Coronary artery (tissue), 2 donors: ENCODE measurements at places on chromosomes 2 and 18.

- peak; percentile 38 for DNase-seq
Measured at GRCh38 chr2:128433911-128434550, 115.4 kb upstream of the HS6ST1 start.

DNA sequence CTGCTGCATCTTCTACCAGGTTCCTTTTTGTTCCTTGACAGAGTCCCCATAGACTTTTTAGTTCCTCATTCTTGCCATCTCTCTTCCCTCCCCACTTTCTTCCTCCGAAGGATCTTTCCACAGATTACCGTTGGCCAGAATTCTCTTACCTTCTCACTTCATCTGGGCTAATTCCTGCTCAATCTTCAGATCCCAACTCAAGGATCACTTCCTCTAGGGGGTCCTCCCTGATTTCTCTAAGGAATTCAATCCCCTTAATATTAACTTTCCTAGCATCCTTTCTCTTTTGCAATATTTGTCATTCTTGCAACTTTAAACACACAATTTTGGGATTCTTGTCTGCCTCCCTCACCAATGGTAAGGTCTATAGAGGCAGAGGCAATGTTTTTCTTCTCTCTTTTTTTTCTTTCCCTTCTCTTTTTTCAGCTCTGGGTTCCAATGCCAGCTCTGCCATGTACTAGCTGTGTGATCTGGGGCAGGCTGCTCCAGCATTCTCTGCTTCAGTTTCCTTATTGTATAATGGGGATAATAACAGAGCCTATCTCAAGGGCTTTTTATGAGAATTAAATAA, 5.4 kb upstream of the KCNE4 start:
- no peak for DNase-seq

GRCh38 chr2:96946060-96946459, 40.3 kb downstream of the FAM178B start:
- no peak for DNase-seq

DNA sequence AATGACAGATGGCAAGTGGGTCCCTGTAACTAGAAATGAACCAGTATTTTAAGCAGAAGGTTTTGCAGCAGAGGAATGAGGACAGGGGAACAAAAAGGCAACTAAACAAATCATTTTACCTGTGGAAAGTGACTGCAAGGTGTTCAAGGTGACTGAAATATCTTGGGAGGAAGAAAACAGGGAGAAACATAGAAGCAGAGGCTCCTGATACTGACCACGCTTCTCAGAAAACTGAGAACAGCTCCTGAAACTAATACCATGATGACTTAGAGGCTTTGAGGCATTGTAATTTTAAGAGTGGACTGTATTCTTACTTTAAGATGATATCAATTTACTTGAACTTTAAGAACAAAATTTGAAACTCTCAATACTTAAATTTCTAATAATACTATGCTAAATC, at the start of gene DYTN:
Gene DYTN, minus strand, starts transcription at position 101 of the 400 bp plus-strand sequence. CDS start 117 bp downstream, outside the sequence.
- DNase-seq, result no peak

GRCh38 chr2:74864728-74865722, 31.1 kb downstream of the HK2 start:
- DNase-seq, result no peak

GRCh38 chr2:169143998-169144397, 74.6 kb downstream of the DHRS9 start:
- DNase-seq, result no peak

DNA sequence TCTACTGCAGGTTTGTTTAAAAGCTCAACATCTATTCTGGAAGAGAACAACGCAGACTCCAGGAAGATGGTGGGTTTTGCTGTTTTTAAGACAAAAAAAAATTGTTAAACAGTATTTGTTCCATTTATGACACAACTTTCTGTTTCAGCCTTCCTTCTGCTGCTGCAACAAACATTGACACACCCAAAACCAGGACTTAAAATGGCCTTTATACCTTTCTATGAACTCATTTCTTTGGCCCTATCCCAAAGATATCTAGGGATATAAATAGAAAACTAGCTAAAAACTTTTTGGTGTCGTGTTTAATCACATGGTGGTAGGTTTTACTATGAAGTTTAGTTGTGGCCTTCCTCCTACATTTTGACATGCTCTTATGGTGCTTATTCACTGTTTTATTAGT, 964 bp upstream of the GALNT3 start:
- no peak for DNase-seq

GRCh38 chr2:17373741-17374140, 144.5 kb downstream of the RAD51AP2 start:
- DNase-seq, result no peak

GRCh38 chr2:100394111-100394641, 23.3 kb downstream of the CHST10 start:
- DNase-seq, result peak; percentile 43

DNA sequence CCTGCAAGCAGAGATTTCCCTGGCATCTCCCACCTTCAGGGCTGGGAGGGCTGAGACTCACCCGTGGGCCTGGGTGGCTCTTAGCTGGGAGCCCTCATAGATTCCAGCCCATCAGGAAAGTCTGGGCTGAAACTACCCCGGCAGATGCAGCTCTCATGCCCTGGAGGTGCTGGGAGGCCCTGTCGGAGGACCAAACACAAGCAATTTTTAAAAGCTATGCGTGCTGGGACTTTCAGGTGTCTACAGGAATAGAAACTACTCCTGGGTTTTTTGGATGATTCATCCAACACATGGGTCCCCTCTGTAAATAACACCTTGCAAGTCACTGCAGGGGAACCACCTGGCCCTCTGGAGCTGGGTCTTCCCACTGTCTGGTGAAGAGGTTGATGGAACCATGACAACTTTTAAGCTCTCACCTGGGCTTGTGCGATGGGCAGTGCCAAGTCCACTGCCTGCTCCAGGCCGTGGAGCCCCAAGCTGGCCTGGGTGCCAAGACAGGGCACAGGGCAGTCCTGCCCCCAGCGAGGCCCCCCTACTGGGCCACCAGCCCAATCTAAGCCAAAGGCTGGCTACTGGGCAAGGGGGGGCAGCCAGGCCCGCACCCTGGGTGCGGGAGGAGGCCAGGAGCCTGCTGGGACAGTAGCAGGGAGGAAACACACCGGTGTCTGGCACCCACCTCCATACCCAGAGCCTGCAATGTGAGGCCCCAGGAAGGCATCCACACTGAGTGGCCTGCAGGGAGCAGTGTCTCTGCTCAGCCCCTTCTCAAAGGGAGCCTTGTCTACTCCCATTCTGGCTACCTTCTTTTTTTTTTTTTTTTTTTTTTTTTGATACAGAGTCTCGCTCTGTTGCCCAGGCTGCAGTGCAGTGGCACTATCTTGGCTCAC, 1.1 kb upstream of the GPR55 start:
- DNase-seq, result peak; percentile 58

GRCh38 chr2:76684756-76685155, 837.4 kb downstream of the LRRTM4 start:
- no peak for DNase-seq

- DNase-seq, result no peak
Measured at GRCh38 chr2:162574615-162575452, 230.9 kb downstream of the GCA start.

DNA sequence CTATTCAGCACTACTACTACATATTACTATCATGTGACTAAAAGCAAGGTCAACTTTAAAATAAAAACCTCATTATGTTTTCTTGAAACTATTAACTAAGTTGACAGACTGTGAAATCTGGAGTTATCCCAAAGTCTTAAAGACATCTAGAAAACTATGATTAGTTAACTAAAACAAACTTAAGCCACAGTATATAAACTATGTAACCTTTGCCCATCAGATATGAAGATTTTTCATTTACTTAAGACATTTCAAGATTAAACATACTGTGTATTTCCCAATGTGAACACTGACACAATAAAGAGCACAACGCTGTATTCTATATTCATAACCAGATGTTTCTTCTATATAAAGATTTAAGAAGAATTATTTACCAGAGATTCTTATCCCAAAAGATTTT, 33.5 kb upstream of the CACNB4 start:
- no peak for DNase-seq

- no peak for DNase-seq
Measured at GRCh38 chr2:219335373-219335786, 2.8 kb upstream of the RESP18 start.

DNA sequence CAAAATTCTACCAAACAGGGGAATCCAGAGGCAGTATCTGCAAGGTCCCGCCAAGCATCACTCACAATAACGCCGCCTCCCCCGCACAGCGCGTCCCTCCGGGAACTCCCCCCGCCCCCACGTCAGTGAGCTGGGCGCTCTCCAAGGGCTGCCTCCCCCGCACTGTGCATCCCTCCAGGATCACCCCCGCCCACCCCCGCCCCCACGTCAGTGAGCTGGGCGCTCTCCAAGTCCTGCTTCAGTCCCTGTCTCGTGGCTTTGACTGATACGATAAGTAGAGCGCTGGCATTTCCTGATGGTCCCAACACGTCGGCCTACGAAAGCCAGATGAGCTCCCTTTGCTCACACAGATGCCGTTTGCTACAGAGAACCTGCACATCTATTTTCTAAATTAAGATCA, 130.7 kb upstream of the TPO start:
- no peak for DNase-seq

GRCh38 chr18:2818281-2818680, 28.5 kb upstream of the EMILIN2 start:
- DNase-seq, result no peak

- DNase-seq, result no peak
Measured at GRCh38 chr2:102112271-102112670, 30.3 kb upstream of the IL1R1 start.

GRCh38 chr18:8217051-8217564, 392.1 kb upstream of the RAB12 start:
- DNase-seq, result no peak

GRCh38 chr2:201176081-201176481, 6.9 kb upstream of the CASP10 start:
- no peak for DNase-seq

DNA sequence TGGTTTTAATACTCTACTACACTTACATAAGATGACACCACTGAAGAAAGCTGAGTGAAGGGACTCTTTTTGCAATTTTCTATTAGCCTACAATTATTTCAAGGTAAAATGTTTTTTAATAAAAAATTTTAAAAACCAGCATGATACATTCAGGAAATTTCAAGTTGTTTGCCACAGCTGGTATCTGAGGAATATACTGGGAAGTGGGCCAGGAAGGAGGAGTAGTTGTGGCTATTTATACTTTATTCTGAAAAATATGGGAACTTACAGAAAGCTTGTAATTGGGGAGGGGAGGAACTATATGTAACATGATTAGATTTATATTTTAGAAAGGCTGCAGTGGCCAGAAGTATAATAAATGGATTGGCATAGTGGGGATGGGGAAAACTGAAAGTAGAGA, 40.8 kb downstream of the WDR35 start:
- DNase-seq, result no peak

- no peak for DNase-seq
Measured at GRCh38 chr18:23236876-23237468, 101.7 kb downstream of the CABLES1 start.

- DNase-seq, result no peak
Measured at GRCh38 chr2:1769703-1770422, 25.5 kb upstream of the PXDN start.

DNA sequence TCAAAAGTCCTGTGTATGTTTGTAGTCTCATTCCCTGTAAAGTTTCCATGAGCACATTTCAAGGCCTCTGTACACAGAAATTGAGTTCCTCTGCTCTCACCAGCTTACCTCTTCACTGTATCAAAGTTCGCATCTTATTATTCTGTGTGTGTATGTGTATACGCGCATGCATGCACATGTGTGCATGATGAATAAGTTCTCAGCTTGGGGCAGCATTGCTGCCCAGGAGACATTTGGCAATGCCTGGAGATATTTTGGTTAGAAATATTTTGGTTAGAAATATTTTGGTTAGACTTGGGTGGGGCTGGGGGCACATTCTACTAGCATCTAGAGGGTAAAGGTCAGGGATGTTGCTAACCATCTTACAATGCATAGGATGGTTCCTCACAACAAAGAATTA, 23.4 kb downstream of the TCF7L1 start:
- no peak for DNase-seq

DNA sequence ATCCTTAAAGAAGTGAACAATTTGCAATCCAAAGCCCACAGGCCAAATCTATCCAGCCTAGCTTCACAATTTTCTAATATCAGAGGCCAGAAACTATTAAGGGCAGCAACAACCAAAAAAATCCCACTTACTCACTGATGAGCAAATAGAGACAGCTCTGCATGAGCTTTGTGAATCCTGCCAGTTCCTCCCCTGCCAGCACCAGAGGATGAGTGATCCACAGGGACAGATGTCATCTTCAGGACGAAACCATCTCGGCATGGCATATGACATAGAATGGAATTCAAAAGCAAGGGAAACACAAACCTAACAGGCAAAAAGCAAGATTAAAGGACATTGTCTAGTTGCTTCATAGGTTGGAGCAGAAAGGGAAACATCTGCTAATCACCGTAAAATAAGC, 2.2 kb upstream of the DSC2 start:
- DNase-seq, result no peak

- no peak for DNase-seq
Measured at GRCh38 chr2:3282056-3282998, 95.3 kb downstream of the EIPR1 start.

- DNase-seq, result no peak
Measured at GRCh38 chr2:112189001-112189556, 50.9 kb downstream of the FBLN7 start.

DNA sequence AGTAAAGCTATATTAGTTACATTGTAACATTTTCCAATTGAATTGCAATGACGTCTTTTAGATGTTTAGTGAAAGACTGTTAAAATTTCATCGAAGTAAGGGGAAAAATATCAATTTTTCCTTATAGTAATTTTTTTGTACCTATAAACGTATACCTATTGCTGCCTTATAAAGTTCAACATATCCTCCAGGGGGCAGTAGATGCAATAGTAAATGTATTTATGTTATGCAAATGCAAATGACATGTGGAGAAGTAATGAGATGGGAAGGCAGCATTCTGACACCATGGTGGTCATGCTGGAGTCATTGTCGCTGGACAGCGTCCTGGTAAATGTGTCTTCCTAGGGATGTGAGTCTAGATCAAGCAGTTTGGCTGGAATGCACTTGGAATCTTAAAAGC, 38.7 kb downstream of the MSTN start:
- DNase-seq, result no peak

- DNase-seq, result no peak
Measured at GRCh38 chr2:202335791-202336467, 40.2 kb upstream of the BMPR2 start.

DNA sequence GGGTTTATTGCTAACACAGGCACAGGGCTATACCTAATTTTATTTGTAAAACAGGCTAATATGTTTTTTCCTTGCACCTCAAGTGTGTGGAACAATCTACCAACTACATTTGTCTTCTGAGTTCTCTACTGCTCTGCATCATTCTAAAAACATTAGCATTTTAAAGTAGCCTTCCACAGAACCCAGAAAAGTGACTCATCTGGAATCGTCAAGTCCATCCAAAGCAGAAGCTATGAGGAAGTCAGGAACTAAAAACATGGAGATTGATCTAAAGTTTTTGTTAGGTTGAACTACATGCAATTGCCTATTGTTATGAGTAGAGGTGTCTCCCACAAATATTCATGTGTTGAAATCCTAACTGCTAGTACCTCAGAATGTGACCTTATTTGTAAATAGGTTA, 70.9 kb downstream of the SUCLG1 start:
- DNase-seq, result no peak

DNA sequence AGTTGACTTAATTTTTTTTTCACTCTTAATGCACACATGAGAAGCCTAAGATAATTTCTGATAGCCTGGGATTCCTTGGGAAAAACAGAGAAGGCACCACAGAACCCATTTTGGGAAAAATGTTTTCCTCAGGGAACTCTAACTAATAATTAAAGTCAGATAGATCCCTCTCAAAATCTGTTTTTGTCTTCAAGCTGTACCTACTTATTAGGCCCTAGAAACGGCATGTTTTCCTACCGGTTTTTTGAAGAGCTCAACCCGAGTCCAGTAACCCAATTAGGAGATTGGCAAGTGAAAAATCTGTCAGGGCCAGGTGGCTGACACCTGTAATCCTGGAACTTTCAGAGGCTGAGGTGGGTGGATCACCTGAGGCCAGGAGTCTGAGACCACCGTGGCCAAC, 16.1 kb upstream of the PDK1 start:
- no peak for DNase-seq
